H9 (cell line): ENCODE measurements at places on chromosomes 2 and 18.

GRCh38 chr2:238019962-238020361 is 40.8 kb upstream of the SCLY start:
- H3K36me3 ChIP-seq, result peaks cover 15% of the 10 kb centered on the region
- DNase-seq, result no peak
- H3K4me3 ChIP-seq, result no peak overlapping the region
- no peak overlapping the region for H3K27ac ChIP-seq
- no peaks in the 10 kb centered on the region for H3K27me3 ChIP-seq
- H3K4me1 ChIP-seq, result no peaks in the 10 kb centered on the region

DNA sequence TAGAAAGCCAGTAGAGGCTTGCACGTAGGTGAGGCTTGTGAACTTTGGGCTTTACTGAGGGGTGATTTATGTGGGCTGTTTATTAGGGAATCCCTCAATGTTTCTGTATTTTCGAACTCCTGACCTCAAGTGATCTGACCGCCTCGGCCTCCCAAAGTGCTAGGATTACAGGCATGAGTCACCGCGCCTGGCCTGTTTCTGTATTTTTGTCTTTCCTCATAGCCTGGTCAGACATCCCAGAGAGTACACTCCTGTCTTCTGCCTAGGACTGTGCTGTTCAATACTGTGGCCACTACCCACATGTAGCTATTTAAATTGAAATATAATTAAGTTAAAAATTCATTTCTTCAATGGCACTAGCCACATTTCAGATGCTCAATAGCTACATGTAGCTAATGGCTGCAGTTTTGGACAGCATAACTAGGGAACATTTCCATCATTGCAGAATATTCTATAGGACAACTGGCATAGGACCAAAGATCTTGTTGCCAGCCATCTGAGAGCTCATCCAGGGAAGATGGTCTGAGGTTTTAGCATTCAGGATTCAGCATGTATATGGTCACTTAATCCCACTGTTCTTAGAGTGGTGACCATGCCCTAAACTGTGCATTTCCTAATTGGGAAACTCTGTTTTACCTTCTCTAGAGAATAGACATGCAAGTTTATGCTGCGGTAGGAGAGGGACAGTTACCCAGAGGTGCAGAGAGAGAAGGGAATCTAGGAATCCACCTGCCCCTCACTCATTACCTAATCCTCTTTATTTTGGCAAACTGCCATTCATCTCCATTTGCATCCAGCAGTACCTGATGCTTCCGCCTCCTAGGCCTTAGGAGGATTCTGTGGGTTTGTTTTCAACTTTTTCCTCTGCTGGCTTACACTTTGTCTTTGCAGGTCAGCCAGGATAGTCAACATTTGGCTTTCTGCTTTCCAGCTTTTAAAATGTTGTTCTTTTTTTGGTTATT is 64.4 kb downstream of the LCLAT1 start:
- no peak overlapping the region for H3K4me3 ChIP-seq
- no peak for DNase-seq
- peaks cover 2% of the 10 kb centered on the region; the same call in 1 of the 2 replicates for H3K4me1 ChIP-seq
- H3K27me3 ChIP-seq, result no peaks in the 10 kb centered on the region
- peaks cover 9% of the 10 kb centered on the region for H3K36me3 ChIP-seq
- H3K27ac ChIP-seq, result no peak overlapping the region

DNA sequence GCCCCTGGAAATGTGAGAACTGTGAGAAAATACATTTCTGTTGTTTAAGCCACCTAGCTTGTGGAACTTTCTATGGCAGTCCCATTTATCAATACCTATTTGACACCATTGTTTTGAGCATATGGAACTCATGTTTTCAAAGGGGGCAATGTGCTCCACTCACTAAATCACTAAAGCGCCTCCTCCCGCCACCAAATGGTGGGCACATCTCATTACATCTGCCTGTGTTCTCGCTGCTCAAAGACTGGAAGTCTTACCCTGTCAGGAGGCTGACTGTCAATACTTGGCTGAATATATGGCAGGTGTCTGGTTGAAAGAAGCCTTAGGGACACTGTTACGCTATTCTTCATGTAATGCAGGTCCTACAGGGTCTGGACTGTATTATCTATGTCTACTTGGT is 767.7 kb downstream of the TSN start:
- H3K27me3 ChIP-seq, result no peaks in the 10 kb centered on the region
- no peak overlapping the region for H3K4me3 ChIP-seq
- no peak overlapping the region for H3K27ac ChIP-seq
- H3K36me3 ChIP-seq, result peaks cover 12% of the 10 kb centered on the region
- DNase-seq, result peak; percentile 39

DNA sequence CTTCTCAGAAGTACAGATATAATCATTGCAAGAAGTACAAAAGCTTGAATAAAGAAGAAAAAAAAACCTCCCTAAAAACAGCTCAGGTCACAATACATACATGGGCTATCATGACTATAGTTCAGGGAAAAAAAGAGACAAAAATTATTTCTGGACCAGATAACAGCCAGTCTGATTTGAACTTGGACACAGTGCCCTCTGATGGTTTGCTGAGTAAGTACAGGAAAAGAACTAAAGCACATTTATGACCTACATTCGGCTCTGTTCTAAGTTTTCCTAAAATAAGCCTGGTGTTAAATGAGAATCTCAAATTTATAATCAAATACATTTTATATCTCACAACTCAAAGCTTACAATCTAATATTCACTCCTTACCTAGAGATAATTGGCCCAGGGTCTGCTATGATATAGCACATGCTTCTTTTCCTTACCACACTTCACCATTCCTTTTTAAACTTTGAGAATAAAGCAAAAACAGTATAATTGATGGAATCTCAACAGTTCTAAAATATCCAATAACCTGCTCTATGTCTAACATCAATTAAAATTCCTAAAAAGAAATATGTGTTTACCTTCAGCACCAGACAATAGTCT is 81.1 kb downstream of the RAPH1 start:
- no peak overlapping the region for H3K27ac ChIP-seq
- H3K4me1 ChIP-seq, result no peaks in the 10 kb centered on the region
- no peak overlapping the region for H3K4me3 ChIP-seq
- no peaks in the 10 kb centered on the region for H3K27me3 ChIP-seq

GRCh38 chr2:112047537-112048235 is 7.4 kb upstream of the TMEM87B start:
- peaks cover 37% of the 10 kb centered on the region for H3K36me3 ChIP-seq
- H3K27me3 ChIP-seq, result no peaks in the 10 kb centered on the region
- no peak overlapping the region for H3K27ac ChIP-seq
- no peak for DNase-seq
- H3K4me1 ChIP-seq, result no peaks in the 10 kb centered on the region
- H3K4me3 ChIP-seq, result no peak overlapping the region

DNA sequence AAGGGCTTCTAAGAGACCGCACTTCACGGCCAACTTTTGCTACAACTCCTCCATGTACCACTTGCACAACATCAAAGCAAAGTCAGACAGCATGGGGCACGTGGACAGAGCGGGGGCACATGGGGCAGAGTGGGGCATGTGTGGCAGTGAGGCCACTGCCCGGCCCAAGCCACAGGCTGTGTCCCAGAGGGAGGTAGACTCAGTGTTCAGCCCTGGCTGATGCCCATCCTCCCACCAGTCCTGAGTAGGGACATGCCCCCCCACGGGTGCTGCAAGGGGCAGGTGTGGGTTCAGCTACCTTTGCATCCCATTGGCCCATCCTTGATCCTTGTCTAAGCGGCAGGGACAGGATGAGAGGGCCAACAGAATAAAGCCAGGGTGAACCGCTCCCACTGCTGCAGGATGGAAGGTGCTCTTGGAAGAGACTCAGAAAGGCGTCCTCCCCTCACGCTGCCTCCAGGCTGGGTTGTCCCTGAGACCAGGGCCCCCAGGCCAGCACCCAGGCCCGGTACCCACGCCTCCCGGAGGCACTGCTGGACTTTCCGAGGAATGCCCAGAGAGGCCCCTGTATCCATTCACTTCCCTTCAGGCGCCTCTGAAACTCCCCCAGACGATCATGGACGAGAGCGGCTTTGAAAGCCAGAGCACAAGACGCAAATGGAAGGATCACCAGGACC is 218.2 kb downstream of the NDUFA10 start:
- H3K36me3 ChIP-seq, result no peaks in the 10 kb centered on the region
- H3K27me3 ChIP-seq, result no peaks in the 10 kb centered on the region
- no peak overlapping the region for H3K27ac ChIP-seq
- H3K4me3 ChIP-seq, result no peak overlapping the region

- H3K36me3 ChIP-seq, result peaks cover 47% of the 10 kb centered on the region
- no peaks in the 10 kb centered on the region for H3K27me3 ChIP-seq
- no peak overlapping the region for H3K4me3 ChIP-seq
These were observed 18.0 kb downstream of the DGUOK start for GRCh38 chr2:73944714-73945113.

DNA sequence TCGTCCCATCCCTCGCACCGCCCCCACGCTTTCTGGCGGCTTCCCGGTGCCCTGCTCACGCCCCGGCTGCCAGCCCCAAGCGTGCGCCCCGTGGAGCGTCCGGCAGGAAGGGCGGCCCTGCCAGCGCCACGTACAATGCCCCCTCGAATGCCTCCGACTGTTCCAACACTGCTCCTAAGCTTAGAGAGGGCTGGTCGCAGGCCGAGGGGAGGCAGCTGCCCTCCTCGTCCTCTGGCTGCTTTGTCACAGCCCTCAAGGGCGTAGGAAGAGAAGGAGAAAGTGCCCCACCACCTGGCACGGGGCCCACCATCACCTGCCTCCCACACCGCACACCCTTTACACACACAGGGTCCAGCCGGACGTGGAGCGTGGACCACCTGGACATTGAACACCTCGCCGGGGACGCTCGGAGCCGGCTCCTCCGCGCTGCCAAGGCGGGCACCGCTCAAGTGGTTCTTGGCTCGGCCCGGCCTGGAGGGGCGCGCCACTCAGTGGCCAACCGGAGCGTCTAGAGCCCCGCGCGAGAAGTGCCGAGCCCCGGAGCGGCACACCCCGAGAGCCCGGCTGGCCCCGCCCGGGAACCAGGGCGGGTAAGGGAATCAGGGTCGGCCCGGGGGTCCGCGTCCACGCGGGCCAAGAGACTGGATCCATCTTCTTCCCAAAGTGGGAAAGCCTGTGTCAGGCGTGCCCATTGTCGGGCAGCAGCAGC is 830 bp downstream of the DNER start:
- DNase-seq, result peak; percentile 70
- H3K4me3 ChIP-seq, result peak overlapping the region; percentile 64
- H3K27me3 ChIP-seq, result peaks cover 8% of the 10 kb centered on the region; the same call in 1 of the 2 replicates

DNA sequence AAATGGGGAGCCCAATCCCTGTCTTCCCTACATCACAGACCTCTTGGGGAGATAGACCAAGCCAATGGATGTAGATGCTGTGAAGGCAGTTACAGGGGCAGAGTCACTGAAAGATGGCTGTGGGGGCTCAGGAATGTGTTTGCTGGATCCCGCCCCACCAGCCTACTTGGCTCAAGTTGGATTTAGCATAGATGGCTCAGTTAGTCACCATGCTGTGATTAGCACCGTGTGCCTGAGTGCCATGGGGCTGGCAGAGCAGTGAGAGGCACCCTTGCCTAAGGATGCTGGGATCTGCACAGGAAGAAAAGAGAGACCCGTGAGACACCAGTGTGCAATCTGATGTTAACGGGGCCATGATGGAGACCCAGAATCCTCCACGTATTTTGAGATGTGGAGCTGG is 228.3 kb downstream of the DYSF start:
- DNase-seq, result no peak
- H3K4me3 ChIP-seq, result no peak overlapping the region
- H3K27me3 ChIP-seq, result no peaks in the 10 kb centered on the region
- H3K27ac ChIP-seq, result no peak overlapping the region
- H3K4me1 ChIP-seq, result no peaks in the 10 kb centered on the region

DNA sequence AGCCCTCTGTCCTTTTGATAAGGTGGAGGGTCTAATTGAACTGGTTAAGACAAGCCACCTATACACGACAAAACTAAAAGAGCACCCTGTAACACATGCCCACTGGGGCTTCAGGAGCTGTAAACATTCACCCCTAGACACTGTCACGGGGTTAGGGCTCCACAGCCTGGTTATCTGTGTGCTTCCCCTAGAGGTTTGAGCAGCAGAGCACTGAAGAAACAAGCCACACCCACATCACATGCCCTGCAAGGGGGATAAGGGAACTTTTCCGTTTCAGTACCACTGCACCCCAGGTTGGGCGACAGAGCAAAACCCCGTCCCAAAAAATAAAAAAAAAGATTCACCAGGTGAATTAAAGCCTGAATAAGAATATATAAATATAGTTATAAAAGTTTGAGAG is 913.7 kb upstream of the ACVR2A start:
- H3K4me3 ChIP-seq, result no peak overlapping the region
- no peak overlapping the region for H3K27ac ChIP-seq
- H3K4me1 ChIP-seq, result no peaks in the 10 kb centered on the region
- H3K36me3 ChIP-seq, result no peaks in the 10 kb centered on the region
- no peaks in the 10 kb centered on the region for H3K27me3 ChIP-seq

DNA sequence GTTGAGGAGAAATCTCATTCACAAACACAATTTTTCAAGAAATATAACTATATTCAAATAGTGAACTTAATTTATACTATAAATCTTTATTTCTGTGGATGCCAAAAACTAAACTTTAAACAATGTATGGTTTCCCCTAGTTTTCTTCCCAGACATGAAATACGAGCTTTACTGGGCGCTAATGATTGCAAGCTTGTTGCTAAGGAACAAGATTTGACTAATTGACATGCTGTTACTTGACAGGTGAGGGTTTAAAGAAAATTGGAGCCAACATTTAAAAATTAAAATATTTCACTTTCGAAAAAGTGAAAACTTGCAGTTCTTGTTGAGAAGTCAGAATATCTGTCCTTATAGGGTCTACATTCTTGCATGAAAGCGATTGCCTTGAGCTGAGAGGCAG is 381.0 kb downstream of the MEIS1 start:
- H3K4me1 ChIP-seq, result no peaks in the 10 kb centered on the region
- H3K27me3 ChIP-seq, result no peaks in the 10 kb centered on the region; the same call in 1 of the 2 replicates

DNA sequence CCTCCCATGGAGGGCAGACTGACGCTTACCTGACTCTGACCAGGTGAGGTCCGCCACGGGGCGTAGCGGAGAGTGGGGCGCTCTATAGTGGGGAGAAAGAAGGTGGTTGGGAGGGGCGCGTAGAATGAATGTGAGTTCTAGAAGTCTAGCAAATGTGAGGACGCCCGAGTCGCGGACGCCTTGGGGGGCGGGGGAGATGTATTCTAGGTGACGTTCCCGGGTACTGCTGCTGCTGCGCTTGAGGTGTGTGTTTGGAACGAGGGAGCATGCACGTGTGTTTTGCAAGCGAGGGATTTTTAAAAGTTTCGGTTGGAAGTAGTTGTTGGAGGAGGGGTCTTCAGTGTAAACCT is 758 bp downstream of the RIF1 start:
- H3K27me3 ChIP-seq, result no peaks in the 10 kb centered on the region
- DNase-seq, result no peak
- peaks cover 51% of the 10 kb centered on the region for H3K36me3 ChIP-seq

- H3K27me3 ChIP-seq, result no peaks in the 10 kb centered on the region
- H3K4me3 ChIP-seq, result no peak overlapping the region
- DNase-seq, result no peak
- no peaks in the 10 kb centered on the region for H3K36me3 ChIP-seq
- no peak overlapping the region for H3K27ac ChIP-seq
These were observed 226.9 kb upstream of the THSD7B start for GRCh38 chr2:136538489-136538888.

- H3K4me1 ChIP-seq, result peaks cover 16% of the 10 kb centered on the region
- H3K4me3 ChIP-seq, result no peak overlapping the region
- H3K27me3 ChIP-seq, result no peaks in the 10 kb centered on the region; the same call in 1 of the 2 replicates
- DNase-seq, result peak; percentile 69
- H3K36me3 ChIP-seq, result no peaks in the 10 kb centered on the region
- H3K27ac ChIP-seq, result no peak overlapping the region
These were observed 7.3 kb downstream of the ZNF516 start for GRCh38 chr18:76487782-76488181.
